GM13976 (cell line): ENCODE measurements at places on chromosomes 5 and 9.
A peak's percentile ranks its signal among the peaks of the same experiment; 100 is the strongest.

DNA sequence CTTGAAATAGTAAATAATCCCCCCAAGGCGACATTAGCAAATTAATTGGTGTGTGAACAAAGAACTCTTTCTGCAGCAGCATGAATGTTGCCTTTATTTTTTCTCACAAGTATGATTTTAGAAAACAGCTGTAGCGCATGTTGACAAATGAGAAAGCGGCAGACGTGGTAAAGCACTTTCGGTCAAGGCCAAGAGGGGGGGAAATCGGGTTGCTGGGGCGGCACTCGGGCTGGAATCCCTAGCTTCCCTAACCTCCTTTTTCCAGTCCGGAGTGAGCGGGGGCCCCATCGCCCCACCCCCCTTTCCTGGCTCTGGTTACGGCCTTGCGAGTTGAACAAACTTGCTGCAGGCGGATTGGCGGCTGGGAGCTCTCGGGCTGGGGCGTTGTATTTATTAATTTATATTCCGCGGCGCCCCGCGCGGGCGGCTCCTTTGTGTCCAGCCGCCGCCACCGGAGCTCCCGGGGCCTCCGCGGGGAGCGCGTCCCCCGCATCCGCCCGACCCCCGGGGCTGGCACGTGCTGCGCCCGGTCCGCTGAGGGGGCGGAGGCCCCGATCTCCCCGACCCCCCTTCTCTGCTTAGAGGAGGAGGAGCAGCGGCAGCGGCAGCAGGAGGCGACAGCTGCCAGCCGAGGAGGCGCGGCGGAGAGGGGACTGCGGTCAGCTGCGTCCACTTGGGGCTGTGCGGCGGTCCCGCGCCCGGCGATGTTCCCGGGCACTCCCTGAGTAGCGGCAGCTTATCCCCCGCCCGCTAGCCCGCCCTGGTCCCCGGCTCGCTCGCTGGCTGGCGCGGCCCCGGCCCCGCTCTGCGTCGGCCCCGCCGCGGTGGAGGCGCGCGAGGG lies at the start of gene RHOBTB3:
TSS of gene RHOBTB3 (plus strand) at position 607 of the 841 bp plus-strand sequence. CDS start 347 bp downstream, outside the sequence.
- peak; percentile 65 for DNase-seq

- no peak for DNase-seq
Measured at GRCh38 chr5:54383941-54384340, 71.6 kb upstream of the HSPB3 start.

GRCh38 chr9:129318121-129319075 lies 140.3 kb upstream of the IER5L start:
- DNase-seq, result no peak

- no peak for DNase-seq
Measured at GRCh38 chr5:176400382-176401156, 12.0 kb downstream of the HIGD2A start.

DNA sequence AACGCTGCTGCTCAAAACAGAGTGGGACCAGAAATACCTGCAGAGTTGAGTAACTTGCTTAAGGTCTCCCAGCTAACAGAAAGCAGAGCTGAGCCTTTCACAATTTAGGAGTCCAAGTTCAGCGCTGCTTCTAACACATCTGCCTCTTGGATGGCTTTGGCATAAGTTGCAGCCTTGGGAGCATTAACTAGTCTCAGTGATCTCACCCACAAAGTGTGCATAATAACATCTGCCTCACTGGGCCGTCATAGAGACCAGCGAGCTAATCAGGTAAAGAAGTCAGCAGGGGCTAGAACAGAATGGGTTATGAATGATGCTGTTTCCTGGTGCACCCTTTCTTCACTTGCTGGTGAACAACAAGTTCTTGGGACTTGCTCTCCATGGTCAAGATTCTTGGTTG lies 36.5 kb downstream of the WWC1 start:
- DNase-seq, result no peak

DNA sequence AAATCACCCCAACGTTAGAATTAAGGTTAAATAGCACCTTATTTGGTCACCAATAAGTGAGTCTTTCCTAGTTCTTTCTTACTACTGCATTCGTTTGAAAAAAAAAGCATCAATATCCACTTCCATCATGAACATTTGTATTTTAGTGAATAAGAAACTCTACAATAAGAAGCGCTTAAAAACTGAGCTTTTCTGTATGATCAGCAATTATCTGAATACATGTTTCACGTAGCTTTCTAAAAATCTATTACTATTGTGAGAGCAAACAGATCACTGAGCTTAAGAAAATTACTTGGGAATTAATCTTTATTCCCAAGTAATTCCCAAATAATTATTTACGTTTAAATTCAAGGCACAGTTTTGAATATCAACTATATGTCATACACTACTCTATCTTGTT lies 32.5 kb downstream of the ZDHHC21 start:
- no peak for DNase-seq

DNA sequence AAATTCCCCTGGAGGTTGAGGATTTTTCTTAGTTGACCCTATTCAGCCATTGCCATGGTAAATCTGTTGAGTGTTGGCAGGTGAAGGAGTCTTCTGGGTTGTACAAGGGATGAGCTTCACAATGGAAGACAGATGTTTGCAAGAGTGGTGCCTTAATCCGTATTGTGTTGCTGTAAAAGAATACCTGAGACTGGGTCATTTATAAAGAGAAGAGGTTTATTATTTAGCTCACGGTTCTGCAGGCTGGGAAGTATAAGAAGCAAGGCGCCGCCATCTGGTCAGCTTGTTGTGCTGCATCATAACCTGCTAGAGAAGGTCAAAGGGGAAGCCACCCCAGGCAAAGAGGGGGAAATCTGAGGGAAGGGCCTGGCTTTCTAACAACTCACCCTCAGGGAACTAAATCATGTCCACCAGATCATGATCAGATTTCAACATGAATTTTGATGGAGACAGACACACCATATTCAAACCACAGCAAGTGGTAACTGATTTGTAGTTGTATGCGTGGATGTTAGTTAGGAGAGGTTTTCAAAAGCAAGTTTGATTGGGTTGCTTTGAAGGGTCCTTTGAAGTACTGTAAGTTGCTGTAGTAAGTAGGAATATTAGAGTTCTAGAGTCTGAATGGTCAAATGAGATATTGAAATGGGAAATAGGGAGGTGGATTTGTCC lies 2.5 kb downstream of the TNPO1 start:
- peak; percentile 50 for DNase-seq

DNA sequence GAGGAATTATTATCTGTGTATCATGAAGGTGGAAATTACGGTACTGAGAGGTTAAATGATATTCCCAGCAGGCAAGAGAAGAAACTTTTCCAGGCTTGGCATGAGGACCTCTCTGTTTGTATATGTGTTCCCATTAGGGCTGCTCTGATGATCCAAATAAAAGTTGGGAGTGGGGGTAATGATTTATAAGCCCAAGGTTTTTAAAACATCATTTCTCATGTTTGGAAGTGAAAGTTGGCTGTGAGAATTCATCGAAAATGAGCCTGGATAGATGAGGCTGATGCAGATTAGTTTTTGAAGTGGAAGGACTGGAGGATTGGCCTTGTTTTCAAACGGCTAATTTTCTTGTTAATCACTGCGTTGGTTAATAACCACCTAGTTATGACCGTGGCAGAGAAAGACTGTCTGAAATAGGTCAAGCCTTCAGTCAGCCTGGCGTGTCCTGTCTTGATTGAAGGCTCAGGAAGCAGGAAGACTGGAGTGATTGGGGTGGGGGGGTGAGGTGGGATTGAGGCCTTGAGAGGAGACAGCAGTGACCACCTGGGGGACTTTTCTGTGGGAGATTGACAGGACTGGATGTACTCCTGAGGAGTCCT lies 391.0 kb upstream of the WWC1 start:
- DNase-seq, result no peak

DNA sequence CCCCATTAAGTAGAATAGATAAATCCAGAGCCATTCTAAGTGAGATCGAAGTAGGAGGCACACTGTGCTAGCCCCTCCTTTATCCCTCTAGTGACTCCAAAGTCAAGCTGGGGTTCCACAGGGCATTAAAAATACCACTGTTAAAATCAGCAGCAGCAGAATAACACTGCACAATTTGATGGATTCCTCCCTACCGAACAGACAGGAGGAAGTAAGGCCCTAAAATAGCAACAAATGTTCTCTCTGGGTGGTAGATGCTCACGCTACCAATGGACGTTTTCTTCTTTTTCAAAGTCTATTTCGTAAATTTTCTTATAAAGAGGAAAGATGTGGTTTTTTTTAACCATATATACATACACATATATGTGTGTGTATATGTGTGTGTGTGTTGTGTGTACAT lies 54.4 kb downstream of the FBXW11 start:
- no peak for DNase-seq

GRCh38 chr9:25449503-25449902 lies 228.7 kb downstream of the TUSC1 start:
- DNase-seq, result no peak

DNA sequence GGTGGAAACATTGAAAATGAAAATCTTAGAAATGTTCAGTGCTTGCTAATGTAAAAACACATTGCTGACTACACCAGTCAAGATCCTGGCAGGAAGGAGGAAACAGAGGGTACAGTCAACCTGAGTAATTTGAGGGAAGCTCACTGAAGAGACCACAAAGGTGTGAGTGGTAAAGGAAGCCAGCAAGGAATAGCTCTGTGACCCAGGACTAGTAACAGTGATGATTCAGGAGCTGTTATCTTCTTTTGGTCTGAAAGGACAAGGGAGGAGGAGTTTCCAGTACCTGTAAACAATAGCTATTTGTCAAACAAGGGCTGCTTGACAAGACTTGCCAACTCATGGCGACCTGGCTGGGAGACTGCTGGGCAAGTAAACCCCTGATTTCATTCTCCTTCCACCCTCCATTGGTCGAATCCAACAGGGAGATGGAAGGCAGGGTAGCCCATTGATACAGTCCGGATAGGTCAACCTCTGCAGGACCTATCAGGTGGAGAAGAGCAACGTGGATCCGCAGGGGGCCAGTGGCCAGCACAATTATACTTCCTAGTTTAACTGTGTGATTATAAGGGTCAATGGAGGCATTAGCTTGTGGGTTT lies 68.1 kb downstream of the MAMDC2 start:
- DNase-seq, result no peak

DNA sequence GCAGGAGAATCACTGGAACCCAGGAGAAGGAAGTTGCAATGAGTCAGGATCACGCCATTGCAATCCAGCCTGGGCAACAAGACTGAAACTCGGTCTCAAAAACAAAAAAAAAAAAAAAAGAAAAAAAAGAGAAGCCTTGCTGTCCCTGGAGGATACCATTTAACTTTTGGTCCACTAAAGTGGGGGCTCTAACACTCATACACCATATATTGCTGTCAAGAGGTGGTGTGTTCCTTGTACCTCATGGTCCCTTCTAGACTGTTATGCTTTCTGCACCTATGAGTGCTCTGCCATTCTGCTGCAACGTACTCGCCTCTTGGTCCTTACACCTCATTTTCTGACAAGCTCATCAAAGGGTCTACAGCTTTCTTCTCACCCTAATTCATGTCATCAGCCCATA lies 52.2 kb upstream of the ISOC1 start:
- no peak for DNase-seq

GRCh38 chr9:33416996-33417395 lies 14.6 kb upstream of the AQP7 start:
- DNase-seq, result no peak

DNA sequence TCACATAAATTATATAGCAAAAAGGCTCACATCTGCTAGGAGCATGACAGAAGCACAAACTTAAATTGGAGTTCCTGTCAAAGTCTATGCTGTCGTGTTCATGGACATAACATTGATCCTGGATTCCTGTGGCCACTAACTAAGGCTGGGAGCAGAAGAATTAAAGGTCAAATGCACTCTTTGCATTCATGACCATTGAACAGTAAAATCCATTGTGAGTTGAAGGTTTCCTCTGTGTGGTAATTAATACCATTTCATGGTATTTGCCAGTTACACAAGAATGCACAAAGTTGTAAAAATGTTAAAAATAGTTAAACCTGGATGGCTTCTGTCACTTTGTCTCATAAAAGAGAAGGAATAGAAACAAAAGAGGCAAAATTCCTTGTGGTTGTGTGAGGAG lies 242.6 kb downstream of the NPR3 start:
- no peak for DNase-seq

GRCh38 chr9:14098486-14099180 lies 215.3 kb downstream of the NFIB start:
- no peak for DNase-seq

GRCh38 chr5:172165465-172165864 lies 22.6 kb downstream of the STK10 start:
- no peak for DNase-seq

DNA sequence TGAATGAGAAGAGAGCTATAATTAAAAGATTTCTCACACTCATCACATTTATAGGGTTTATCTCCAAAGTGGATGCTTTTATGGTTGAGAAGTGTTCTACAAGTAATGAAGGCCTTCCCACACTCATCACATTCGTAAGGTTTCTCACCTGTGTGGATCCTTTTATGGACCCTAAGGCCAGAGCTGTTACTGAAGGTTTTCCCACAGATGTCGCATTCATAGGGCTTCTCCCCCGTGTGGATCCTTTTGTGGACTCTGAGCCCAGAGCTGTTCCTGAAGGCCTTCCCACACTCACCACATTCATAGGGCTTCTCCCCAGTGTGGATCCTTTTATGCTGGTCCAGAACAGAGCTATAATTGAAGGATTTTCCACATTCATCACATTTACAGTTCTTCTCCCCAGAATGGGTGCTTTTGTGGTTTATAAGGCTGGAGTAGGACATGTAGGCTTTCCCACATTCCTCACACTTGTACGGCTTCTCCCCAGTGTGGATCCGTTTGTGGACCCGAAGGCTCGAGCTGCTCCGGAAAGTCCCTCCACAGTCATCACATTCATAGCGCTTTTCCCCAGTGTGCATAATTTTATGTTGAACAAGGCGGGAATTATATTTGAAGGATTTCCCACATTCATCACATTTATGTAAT lies 10.5 kb downstream of the ZFP62 start:
- DNase-seq, result no peak

- DNase-seq, result peak; percentile 13
Measured at GRCh38 chr5:206927-207536, 10.9 kb downstream of the CCDC127 start.

GRCh38 chr5:19001054-19001453 lies 986.9 kb downstream of the CDH18 start:
- no peak for DNase-seq

DNA sequence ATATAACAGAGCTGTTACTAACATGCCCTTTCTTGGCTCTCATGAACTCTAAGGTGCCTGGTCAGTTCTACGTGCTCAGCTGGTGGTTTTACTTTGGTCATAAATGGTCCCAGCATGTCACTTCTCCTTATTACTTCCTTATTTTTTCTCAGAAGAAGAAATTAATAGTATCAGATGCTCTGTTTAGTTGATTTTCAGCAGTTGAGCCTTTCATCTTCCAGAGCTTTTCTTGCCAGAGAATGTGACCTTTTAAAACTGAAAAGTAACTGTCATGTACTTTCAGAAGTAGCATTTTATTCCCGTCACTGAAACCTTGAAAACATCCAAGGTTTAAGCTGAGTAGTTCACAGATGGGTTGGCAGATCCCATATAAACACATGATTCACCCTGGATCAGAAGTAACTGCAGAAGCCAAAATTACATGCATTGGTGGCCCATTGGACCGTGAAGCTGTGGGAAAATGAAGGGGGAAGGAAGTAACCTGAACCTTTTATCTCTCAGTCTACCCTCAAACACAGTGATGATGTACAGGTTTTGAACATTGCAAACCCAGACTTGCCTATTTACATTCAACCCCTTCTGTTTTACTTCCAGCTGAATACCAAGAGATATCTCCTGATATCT lies 50.5 kb downstream of the HACD4 start:
- peak; percentile 18 for DNase-seq
